NCI-H524 treated with DMSO at 0.1 percent for 48 hours (cell line): ENCODE measurements at places on chromosomes 6 and 20.

DNA sequence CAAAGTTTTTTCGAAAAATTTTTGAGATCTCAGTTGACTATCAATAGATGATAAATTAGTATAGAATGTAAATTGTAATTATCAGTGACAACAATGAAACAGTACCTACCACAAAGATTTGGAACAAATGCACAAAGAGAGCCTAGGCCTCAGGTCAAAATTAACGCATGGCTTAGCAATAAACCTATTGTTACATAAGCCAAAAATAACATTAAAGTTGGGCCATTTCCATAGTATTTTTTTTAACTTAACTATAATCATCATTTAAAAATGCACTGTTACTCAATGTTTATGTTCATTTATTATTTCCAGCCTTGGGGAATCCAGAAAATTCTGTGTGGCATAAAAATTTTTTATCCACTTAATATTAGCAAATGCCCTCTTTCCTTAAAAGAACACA lies 117.0 kb downstream of the EPB41L2 start:
- no peak for DNase-seq

DNA sequence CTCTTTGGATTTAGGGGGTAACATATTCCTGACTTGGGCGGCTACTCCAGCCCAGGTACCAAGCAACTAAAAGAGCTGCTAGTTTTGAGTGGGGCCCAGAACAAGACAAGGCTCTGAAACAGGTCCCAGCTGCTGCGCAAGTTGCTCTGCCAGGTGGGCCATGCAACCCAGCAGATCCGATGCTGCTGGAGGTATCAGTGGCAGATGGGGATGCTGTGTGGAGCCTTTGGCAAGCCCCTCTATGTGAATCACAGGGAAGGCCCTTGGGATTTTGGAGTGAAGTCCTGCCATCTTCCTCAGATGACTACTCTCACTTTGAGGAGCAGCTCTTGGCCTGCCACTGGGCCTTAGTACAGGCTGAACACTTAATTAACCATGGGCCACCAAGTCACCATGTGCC lies 43.7 kb upstream of the VSX1 start:
- DNase-seq, result no peak

- DNase-seq, result no peak
Observed at GRCh38 chr20:60857708-60858107, 394.4 kb upstream of the CDH4 start.

DNA sequence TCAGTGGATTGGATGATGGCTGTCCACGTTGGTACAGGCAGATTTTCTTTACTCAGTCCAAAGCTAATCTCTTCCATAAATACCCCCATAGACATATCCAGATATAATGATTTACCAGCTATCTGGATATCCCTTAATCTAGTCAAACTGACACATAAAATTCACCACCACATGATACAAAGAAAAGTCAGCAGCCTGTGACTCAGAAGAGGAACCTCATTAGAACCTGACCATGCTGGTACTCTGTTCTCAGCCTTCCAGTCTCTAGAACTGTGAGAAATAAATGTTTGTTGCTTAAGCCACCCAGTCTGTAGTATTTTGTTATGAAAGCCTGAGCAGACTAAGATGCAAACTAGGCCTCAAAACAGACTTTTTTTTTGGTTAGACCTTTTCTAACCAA lies 431.3 kb upstream of the RNF217 start:
- no peak for DNase-seq

DNA sequence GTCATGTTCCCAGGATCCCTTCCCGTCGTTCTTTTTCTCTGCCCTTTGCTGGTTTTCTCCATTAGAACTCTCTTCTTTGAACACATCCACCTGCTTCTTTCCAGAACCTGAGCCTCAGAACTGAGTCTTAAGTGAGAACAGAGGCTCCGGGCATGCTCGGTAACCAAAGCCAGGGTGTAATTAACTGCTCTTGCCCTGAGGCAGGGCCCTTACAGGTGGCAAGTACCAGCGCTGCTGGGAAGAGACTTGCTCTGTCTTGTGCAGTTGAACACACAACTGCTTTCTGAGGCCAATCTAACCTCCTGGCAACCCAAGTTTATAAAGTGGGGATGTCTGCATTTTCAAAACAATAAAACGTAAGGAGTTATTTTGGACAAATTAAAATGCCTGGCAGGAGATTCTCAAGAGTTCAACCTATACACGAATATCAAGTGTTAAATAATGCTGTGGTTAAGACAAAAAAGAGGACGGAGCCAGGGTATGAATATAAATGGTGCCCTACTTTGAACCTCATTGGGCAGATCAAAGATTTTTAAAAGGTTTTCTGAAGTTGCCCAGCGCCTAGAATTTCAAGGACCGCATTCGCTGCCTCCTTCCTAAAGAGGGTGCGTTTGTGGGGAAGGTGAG lies 12.4 kb upstream of the DEK start:
- no peak for DNase-seq

DNA sequence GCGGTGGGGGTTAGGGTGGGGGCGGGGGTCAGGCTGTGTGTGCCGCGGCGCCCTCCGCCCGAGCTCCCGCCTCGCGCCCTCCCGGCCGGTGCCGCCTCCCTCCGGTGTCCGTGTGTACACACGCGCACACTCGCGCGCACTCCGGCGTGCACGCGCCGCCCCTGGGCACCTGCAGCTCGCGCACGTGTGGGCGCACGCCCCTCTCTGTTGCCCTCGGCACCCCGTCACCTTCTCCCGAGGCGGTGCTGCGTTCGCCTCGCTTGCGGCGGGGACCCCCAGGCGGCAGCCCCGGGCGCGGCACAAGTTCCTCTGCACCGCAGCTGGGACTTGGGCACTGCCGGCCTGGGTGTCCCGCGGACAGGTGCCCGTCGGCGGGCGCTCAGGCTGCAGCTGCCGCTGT lies 525 bp downstream of the MACROD2 start:
- DNase-seq, result no peak

GRCh38 chr20:3559637-3560036 lies 88.8 kb downstream of the ATRN start:
- DNase-seq, result no peak

GRCh38 chr6:35178932-35179832 lies 34.6 kb upstream of the SCUBE3 start:
- DNase-seq, result no peak

DNA sequence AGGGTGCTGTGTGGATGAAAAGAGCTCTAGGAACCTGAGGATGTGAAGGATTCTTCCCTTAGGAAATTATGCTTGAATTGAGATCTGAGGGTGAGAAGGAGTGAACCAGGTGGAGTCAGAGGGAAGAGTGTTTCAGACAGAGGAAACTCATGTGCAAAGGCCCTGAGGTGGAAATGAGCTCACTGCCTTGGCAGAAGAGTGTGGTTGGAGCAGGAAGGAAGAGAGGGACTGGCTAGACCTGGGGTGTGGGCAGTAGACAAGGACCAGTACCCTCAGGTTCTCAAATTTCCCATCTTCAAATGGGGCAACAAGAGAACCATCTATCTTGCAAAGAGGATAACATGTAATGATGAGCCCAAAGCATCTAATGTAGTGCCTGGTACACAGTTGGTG lies 24.0 kb upstream of the GTSF1L start:
- no peak for DNase-seq

- no peak for DNase-seq
Observed at GRCh38 chr6:110035321-110035720, 57.2 kb downstream of the GPR6 start.

GRCh38 chr6:74879234-74879633 lies 326.6 kb downstream of the COL12A1 start:
- DNase-seq, result no peak

DNA sequence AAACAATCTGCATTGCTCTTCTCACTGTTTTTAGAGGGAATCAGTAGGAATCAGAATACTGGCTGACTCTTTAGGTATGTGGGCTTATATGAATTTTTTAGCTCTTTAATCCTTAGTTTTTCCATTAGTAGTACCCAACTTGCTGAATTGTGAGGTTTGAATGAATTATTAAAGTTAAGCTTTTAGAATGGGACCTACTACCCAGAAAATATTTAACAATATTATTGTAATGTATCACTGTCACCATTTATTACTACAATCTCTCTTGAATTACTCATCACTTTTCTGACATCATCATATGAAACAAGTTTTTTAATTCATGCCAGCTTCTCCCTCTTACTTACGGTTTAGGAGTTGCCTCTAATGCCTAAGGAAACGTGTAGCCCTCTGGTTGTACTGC lies 212.7 kb downstream of the BCKDHB start:
- DNase-seq, result no peak

- DNase-seq, result no peak
Observed at GRCh38 chr20:11901127-11901526, 16.6 kb upstream of the BTBD3 start.

DNA sequence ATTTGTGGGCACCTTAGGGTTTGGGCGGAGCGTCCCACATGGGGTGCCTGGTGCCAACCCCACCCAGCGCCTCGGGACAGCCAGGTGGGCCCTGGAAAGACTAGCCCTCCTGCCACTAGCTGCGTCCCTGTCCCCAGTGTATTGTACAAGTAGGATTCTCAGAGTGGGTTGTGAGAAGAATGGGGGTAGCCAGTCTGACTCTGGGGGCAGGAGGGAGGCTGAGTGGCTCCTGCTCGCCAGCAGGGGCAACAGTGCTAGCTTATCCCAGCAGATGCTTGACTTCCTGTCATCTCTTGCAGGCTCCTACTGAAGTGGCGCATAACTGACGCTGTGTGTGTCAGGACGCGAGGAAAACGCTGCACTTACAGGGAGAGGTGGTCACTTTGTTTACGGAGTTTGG lies 9.3 kb downstream of the PSMA7 start:
- no peak for DNase-seq

DNA sequence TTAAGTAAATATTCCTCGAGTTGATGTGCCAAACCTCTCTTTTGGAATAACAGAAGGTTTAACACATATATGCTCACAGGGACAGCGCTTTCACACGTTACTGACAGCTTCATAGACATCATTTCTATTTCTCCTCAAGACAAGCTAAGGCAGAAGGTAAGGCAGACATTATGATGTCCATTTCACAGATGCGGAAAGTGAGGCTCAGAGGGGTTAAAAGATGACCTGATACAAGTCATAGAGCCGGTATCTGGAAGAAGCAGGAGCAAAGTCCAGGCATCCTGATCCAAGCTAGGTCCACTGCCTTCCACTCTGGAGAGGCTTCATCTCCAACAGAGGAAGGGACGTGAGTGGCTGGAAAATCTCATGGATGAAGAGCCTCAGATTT lies 86.7 kb downstream of the FOXC1 start:
- no peak for DNase-seq

DNA sequence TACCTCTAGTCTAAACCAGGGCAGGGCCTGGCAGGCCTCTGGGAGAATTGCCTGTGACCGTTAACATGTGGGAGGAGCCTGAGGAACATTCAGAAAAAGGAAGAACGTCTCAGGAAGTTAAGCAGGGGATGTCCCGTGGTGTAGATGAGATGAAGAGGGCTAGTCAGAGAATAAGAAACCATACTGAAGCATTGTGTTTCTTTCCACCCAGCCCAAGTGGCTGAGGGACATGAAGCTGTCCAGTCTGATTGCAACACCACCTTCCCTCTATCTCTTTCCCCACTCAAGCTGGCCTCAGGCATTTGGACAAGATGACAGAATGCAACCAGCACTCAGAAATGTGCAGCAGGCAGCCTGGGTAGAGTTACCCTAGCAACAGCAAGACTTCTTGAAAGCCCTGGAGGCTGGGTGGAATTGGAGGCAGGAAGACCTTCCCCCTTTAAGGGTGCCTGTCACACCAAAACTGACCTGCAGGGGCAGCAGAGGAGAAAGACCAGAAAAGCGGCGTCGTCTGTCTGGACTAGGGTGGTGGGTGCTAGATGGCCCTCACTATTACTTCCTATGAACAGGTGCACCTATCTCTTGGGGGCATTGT lies 186.1 kb downstream of the UNC5CL start:
- DNase-seq, result no peak

GRCh38 chr20:11376420-11376819 lies 541.3 kb upstream of the BTBD3 start:
- no peak for DNase-seq

- no peak for DNase-seq
Observed at GRCh38 chr6:32382757-32383420, 11.2 kb upstream of the TSBP1 start.

DNA sequence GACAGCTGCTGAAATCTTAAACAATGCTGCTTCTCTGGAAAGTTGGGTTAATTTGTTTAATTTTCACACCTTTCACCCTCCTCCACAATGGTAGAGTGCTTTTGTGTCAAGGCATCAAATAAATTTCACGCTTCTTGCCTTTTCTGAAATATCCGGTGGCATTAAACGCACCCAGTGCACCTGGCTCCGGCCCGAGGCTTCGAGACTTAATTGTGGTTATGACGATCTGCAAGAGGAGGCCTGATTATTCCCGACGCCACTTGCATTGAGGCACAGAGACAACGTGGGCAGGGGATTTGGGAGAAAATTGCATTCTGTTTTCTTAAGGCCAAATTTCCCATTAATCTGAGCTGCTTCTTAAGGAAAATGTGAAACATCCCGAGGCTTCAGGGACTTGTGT lies 152.2 kb downstream of the CDH4 start:
- no peak for DNase-seq

DNA sequence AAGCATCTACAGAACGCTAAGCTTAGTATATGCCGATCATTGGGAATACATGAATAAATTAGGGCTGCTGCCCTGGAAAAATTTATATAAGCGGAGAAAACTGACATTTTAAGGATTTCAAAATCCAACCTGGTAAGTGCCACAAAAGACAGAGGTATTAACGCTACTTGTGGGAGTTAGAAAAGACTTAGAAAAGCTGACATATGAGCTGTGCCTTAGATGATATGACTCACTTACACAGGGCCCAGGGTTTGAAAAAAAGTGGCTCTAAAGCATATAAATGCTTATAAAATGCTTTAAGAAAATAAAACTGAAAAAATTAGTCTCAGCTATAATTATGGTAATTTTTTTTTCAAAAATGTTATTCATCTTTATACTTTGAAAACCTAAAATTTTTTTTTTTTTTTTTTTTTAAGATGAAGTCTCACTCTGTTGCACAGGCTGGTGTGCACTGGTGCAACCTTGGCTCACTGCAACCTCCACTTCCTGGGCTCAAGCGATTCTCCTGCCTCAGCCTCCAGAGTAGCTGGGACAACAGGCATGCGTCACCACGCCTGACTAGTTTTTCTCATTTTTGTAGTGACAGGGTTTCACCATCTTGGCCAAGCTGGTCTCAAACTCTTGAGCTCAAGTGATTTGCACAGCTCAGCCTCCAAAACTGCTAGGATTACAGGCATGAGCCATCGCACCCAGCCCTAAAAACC lies 25.7 kb downstream of the EPB41L2 start:
- no peak for DNase-seq

- no peak for DNase-seq
Observed at GRCh38 chr6:76779068-76779467, 684.2 kb downstream of the HTR1B start.
